Psoas muscle (tissue), 8 donors: ENCODE measurements at places on chromosomes 1 and 21. TPM values are rescaled to one million over a fixed set of nuclear protein-coding genes. Genes with fewer than 3 reads are reported as not detected.

Gene SPATA6
- polyA plus RNA-seq: 1.2 TPM

Gene KMO
- polyA plus RNA-seq: 0.08 TPM

Gene NUP210L
- polyA plus RNA-seq: 0.01 TPM

Gene NCAM2
- 0.44 TPM for polyA plus RNA-seq

Gene LEPR
- polyA plus RNA-seq: 1.5 TPM

Gene FCGR3A
- 1.8 TPM for polyA plus RNA-seq
